ENCODE measurements at places on chromosomes 12 and 14.
A peak's percentile ranks its signal among the peaks of the same experiment; 100 is the strongest.

DNA sequence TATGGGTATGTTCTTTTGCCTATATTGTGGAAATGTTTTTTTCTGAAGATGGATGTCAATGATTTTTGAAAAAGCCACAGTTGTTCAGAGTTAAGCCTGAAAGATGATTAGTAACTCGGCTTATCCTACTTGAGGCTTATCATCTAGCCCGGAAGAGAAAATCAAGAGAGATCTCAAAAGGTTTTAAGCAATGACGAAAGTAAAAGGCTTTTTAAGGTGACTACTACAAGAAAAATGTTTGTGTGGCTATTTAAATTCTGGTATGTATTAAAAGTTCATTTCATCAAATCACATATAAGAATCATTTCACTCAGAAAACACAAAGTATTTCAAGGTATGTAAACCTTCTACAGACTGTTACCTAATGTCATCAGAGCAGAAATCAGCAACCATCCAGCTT is 40.2 kb downstream of the HEATR5A start:
- no peak for DNase-seq

GRCh38 chr14:90757452-90757851 is 58.8 kb downstream of the TTC7B start:
- no peak for DNase-seq

DNA sequence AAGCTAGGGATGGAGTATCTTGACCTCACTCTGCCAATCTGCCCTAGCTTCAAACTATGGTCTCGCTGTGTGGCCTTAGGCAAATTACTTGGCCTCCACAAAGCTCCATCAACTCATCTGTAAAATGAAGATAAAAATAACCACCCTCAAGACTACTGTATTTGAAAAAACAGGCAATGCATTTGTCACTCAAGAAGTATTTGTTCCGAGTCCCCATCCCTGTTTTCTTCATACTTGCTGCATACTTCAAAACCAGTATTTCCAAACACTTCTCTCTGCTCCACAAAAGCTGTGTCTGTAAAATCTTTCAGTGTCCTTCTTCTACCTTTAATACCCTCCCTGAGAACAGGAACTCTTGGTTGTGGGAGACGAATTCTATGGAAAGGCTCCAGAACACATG is 47.9 kb downstream of the GTF2A1 start:
- DNase-seq: no peak

- peak; percentile 54 for DNase-seq
Observed at GRCh38 chr14:29927376-29928116, at the start of gene PRKD1. Gene PRKD1 (minus strand): TSS chr14:29927847.

All from uterus (tissue), 4 donors.